ENCODE measurements at places on chromosomes 4 and X.
A peak's percentile ranks its signal among the peaks of the same experiment; 100 is the strongest.

- no peak for DNase-seq
These were observed 116.4 kb downstream of the LARP7 start for GRCh38 chr4:112753333-112753732.

DNA sequence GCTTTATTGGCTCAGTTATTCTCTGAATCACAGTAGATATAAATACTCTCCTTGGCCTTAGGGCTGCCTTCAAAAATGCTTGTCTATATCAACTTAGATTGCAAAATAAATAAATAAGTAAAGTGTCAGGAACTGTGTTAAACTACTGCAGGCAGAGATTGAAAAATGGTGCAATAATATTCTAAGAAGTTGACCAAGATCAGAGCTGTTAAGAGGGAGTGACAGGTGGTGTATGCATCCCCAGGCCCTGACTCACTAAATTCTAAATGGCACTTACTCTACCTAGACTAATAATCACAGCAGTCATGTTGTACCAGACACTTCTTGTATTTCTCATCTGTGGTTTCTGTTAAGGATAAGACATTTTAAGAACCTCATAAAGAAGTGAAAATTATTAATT lies 235.1 kb upstream of the SPOCK3 start:
- no peak for DNase-seq

- no peak for DNase-seq
These were observed 349.7 kb downstream of the IQCM start for GRCh38 chr4:149465955-149466354.

- DNase-seq = no peak
These were observed 66.4 kb downstream of the PRKG2 start for GRCh38 chr4:81148576-81148975.

DNA sequence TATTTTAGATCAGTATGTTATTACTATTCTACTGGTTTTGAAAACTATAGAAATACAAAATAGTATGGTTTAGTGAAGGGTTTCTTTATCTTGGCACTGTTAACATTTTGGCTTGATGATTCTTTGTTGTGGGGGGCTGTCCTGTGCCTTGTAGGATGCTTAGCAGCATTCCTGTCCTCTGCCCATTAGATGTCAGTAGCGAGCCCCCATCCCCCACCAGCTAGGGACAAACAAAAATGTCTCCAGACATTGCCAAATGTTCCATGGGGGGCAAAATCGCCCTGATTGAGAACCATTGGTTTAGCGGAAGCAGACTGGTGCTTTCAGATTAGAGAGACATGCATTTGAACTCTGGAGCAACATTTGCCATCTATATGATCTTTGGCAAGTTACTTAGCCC lies 23.3 kb downstream of the SPARCL1 start:
- DNase-seq = no peak

GRCh38 chrX:70030301-70030767 lies 19.4 kb downstream of the AWAT2 start:
- DNase-seq = peak; percentile 57

DNA sequence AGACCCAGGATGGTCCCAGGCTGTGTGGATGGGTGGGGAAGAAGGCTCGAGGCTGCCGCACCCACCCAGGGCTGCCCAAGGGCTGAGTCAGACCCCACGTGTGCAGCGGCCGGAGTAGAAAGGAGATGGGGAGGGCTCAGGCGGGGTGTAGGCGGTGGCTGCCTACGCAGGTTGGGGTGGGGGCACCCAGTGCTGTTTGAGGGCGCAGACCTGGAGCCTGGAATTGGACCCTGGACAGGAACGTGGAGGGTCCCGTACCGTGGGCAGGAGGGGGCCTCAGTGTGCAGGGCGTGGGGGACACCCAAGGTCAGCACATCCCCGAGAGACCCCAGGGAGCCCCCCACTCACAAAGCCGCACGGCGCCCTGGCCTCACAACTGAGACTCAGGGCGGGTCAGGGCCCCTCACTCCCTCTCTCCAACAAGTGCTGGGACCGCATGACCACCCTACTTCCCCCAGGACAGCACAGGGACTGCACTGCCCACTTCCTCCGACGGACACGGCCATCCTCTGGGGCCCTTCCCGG lies 79.9 kb downstream of the FAM53A start:
- DNase-seq = no peak

DNA sequence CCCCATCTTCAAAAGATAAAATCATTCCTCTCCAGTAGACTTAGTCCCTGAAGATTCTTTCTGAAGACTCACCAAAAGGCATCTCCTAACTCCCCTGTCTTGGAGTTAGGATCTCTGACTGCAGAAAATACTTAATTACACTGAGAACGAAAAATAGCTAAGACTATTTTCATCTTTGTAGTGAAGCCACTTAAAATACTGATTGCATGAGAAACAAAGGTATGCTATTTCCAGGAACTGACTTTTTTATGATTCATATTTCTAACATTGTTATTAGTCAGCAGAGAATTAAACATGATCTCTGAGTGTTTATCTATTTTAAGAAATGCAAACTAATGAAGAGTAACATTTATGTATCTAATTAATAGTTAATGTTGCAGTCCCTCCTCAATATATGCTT lies 71.8 kb upstream of the NR3C2 start:
- no peak for DNase-seq

DNA sequence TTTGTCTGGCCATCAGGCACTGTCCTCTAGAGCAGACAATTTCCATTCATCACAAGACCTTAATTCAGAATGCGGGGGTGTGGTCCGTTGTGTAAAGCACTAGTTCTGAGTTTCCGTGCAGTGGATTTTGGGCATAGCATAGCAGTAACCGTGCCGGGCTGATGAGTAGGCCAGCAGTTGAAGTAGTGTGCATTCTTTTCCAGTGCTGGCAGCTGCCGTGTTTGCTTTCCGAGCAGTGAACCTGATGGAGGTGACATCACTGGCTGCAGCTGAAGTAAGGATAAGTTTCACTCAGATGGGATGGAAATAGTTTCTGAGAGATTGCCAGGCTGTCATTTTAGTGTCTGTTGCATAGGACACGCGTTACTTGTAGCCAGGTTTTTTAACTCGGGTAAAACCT lies 107.0 kb upstream of the STIM2 start:
- DNase-seq = no peak

DNA sequence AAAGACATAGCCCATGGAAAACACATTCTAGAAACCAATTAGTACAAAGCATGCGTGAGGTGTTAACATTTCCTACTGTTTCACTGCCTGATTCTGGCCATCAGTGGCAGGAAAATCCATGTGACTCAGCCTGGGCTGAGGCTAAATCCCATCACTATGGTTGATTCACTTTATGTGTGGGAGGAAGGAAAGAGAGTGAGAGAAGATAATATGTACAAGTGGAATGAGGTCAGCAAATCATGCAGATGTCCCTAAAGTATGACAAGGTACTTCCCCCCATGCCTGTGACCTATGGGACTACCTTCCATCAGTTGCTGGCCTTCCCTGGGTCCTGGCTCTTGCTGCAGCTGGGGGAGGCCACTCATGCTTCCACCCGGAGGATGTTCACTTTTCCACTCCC lies 64.2 kb upstream of the MAP3K15 start:
- DNase-seq = no peak

- DNase-seq = peak; percentile 99
These were observed 393 bp downstream of the GTPBP6 start for GRCh38 chrX:318068-318738.

- no peak for DNase-seq
These were observed 91.3 kb downstream of the MOSPD2 start for GRCh38 chrX:14964500-14964899.

DNA sequence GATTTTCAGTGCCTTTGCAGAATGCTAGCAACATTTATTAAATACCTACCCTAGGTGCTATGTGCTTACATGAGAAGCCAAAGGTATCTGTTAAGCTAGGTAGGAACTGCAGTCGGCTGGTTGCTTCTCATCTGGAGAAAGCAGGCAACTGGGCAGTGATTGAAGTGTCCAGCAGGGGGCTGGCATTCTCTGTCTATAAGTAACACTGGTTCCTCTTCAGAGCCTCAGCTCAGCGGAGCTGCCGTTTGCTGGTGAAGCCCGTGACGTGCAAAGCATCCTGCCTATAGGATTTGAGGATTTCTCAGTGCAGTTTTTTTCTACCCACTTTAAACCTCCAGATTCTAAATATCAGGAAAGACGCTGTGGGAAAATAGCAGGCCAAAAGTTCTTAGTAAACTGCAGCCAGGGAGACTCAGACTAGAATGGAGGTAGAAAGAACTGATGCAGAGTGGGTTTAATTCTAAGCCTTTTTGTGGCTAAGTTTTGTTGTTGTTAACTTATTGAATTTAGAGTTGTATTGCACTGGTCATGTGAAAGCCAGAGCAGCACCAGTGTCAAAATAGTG lies at the start of gene GRPR:
TSS of gene GRPR (plus strand) at position 344 of the 565 bp plus-strand sequence. CDS start 389 bp downstream, outside the sequence.
- DNase-seq = peak; percentile 49
